Activated T-cell treated with anti-CD3 and anti-CD28 coated beads, Interleukin-2, amount 50 U/mL, for 48 hours (primary cell): ENCODE measurements at places on chromosomes 11 and 22.

DNA sequence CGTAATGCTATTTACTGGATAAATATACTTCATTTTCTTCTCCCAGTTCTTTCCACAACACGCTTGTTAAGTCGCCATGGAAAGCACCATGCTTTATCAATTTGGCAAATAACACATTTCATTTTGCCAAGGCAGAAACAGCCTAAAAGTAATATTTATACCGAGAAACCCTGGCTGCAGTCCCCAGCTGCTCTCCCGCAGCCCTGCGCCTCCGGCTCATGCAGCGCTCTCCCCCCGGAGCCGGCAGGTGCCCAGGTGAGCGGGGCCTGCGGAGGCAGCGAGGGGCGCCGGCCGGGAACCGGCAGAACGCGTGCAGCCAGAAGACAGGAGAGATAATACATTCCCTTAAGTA lies 681 bp upstream of the ARHGEF12 start:
- no peak for DNase-seq

- DNase-seq, result no peak
Observed at GRCh38 chr22:49548356-49549202, 279.1 kb downstream of the BRD1 start.

- no peak for DNase-seq
Observed at GRCh38 chr11:75678620-75679259, 9.9 kb upstream of the MAP6 start.

DNA sequence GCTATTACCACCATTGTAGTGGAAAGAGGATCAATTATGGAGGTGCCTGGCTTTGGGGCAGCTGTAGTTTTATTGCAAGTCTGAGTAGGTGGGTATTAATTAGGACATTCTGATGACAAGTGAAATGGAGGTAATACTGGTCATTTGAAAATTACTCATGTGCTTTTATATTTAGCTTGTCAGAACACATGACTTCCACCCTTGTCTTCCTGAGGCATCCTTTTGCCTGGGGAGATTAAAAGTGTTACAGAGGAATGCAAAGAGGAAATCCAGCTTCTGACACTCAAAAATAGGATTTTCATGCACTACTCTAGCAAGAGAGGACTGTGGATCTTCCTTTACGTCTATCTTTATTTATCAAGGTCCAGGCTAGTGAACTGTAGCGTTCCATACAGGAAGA lies 44.7 kb upstream of the CAPRIN1 start:
- no peak for DNase-seq

DNA sequence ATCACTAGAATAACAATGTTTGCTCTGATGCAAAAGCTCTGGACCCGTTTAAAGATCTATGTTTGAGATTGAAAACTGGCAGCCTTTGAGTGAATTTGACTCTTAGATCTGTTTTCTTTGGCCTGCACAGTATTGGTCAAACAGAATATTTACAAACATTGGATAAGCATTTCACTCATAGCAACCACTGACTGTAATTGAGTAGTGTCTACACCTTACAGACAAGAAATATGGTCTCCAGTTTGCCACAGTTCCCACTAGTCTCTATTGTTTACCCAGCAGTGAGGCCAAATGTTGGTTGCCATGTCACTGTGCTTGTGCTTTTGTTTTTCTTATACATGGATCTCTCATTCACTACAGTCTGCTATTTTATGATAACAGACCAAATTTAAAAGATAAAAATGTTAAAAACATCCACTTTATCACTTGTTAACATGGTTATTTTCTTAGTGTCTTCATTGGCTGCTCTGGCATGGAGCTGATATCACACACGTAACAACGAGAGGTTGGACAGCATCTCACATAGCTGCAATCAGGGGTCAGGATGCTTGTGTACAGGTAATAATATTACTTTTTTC lies 12.2 kb downstream of the ANKRD42 start:
- no peak for DNase-seq

DNA sequence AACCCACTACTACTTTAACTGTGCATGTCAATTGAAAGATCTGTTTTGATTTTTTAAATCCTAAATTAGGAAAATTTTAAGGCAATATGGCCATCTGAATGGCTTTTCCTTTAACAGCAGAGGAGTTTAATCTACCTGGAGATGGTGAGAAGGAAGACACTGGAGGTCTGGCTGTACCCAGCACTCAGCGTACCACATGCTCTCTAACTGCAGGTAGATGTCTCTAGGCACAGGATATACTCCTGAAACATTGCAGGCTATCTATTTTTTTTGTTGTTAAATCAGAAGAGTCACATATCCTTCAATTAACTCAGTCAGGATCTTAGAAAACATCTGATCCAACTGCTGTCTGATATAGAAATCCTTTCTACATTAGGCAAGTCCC lies 17.3 kb upstream of the CASTOR1 start:
- no peak for DNase-seq

- DNase-seq, result no peak
Observed at GRCh38 chr11:3796346-3796745, 1.0 kb downstream of the NUP98 start.

GRCh38 chr11:16338393-16338792 lies 18.0 kb downstream of the SOX6 start:
- no peak for DNase-seq

DNA sequence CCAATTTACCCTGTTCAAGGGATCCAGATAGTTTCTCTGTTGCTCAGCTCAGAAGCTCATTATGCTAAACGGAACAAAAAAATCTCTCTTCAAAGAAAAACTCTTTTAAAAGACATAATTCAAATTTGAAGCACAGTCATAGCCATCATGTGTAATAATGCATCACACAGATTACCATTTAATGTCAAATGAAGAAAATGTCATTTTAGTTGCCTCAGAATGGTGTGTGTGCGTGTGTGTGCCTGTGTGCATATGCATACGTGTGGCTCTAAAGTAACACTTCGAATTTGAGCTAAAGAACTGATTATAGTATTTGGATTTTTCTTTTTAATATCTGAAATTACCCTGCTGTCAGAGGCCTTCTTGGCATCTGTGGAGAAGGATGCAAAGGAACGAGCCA lies 9.9 kb downstream of the TTC12 start:
- DNase-seq, result no peak

DNA sequence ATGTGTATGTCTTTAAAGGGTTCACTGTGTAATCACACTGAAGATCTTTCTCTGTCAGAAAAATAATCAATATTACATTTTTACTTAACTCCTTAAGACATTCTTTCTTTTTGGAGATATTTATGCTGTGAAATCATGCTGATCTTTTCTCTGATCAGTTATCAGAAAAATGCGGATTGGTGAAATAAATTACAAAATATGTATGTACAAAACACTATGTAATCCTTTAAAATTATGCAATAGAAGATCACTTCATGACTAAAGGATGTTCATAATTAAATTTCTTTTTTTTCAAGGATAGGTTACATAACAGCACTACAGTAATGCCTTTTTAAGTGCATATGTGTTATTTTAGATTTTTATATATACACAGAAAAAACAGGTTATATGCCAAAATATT lies 24.7 kb downstream of the BTBD10 start:
- DNase-seq, result no peak

- DNase-seq, result no peak
Observed at GRCh38 chr11:2310073-2310785, 8.4 kb downstream of the TSPAN32 start.

DNA sequence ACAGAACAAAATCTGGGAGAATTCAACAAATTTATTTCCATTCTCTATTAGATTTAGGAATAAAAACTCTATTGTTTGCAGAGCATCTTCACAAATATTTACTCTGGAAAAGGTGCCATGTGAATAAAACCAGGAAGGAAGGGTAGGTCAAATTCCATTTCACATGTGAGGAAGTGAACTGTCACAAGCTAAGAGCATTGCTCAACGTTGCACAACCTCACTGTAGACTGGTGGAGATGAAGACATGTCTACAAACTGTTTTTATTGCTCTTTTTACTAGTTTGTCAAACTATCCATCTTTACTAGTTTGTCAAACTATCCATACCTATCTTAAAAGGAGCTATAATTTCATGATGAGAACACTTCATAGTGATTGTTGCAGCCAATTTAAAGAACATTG lies 236.4 kb downstream of the CNTN5 start:
- DNase-seq, result no peak

DNA sequence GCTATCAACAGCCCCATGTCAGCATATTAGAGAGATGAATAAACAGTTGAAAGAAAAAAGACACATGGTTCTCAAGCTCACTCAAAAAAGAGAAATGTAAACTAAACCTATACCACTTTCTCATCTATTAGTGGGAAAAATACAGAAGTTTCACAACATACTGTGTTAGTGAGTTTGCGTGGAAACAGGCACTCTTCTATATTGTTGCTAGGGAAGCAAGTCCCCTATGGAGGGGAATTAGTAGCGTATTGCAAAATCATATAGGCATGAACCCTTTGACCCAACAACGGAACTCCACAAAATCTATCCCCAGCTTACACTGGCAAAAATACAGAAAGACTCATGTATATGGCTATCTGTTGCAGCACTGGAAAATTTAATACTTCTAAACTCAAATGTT lies 14.2 kb upstream of the RFPL2 start:
- DNase-seq, result no peak

GRCh38 chr11:123211149-123211852 lies 16.3 kb upstream of the CLMP start:
- DNase-seq, result no peak

DNA sequence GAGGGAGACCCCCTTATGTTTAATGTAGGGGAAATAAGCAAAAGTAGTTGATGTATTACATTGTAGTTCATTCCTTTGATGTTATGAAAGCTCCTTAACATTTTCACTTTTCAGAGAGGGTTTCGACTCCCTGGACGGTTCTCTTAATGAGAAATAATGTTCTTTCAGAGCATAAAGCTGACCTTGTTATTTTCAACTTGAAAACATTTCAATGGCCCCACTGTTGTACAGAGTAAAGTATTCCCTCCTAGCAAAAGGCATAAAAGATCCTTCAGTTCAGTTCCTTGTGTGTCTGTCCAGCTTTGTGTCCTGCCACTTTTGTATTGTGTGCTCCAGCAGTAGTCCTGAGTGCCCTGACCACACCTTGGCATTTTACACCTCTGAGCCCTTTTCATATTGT lies 63.9 kb downstream of the UVRAG start:
- no peak for DNase-seq

DNA sequence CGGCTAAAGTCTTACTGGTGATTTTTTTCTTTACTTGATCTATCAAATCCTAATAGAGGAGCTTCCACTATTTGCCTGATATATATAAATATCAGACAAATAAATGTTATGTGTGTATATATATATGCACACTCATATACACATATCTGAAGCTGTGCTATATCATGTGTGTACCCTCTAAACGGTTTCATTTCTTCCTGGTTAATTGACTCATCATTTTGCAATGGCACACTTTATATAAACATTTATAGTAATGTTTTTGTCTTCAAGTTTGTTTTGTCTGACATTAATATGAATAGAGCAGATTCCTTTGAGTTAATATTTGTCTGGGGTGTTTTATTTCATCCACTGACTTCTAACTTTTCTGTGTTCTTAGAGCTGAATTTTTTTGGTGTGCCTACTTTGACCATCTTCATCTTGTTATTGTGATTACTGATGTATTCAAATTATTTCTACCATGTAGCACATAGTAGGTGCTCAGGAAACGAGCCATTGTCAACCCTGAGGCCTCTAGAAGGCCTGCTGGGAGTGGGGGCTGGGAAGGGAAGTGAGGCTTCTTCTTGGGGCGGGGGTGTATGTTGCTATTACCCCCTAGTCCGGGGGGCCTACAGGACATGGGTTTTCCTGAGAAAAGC lies 82.6 kb downstream of the LRRC32 start:
- DNase-seq, result no peak

DNA sequence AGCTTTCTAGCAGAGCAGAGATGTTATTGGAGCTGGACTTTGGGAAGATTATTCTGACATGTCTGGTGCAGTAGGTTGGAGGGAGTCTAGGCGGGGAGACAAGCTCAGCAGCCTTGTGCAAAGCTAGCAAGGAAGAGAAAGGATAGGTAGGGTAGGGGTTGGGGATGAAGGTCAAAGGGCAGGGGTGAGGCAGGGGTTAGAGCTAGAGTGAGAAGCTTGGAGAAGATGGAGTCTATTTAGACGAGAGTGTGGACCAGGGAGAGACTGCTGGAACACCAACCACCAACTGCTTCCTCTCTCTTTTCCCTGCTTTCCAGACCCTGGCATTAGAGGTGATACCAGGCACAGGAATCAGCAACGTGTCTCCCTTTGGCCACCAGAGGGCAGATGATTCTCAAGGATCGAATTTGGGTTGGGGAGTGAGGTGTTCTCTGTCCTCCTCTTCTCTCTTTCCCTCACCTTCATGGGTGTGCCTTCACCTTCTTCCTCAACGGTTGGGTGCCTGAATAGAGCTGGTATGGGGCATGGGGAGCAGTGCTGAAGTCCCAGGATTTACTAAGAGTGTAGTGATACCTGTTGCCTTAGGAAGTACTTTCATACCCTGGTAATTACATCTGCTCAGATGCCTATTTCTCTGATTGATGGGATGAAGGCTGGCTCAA lies 1.8 kb upstream of the MARK2 start:
- DNase-seq, result peak; percentile 81

GRCh38 chr11:122843281-122844141 lies 5.2 kb downstream of the CRTAM start:
- DNase-seq, result peak; percentile 61

GRCh38 chr11:26109658-26110368 lies 222.1 kb upstream of the ANO3 start:
- no peak for DNase-seq

GRCh38 chr11:121153472-121153871 lies 52.4 kb downstream of the TECTA start:
- DNase-seq, result no peak

DNA sequence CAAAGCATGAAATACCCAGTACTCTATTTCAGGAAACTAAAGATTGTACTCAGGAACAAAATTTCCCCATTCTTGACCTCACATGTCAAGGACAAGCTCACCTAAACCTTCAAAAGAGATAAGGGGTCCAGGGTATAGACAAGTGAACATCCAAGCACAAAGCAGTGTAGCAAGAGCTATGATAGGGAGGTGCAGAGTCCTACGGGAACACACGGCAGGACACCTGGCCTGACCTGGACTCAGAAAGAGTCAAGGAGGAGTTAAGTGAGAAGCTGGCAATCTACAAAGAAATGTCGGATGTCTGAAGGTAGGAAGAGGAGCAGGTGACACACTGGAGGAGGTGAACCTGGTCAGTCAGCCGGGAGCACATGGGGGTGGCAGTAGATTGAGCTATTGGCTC lies 67.1 kb upstream of the LDLRAD3 start:
- no peak for DNase-seq

GRCh38 chr22:32632512-32633315 lies 158.1 kb downstream of the FBXO7 start:
- DNase-seq, result no peak

DNA sequence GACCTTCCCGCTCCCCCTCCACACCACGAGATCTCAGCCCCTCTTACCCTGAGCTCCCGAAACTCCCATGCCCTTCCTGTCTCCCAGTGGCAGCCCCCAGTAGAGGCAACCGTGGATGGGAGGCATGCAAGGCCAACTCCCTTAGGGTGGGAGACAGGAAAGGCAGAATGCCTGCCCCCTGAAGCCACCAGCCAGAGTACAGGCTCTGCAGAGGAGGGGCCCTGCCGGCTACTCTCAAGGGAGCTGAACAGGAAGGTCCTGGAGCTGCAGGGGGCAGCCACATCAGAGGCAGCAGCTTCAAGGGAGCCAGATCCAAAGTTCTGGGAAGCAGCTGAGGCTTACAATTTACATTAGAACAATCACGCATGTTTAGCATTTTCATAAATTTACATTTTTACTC lies 38.3 kb downstream of the PDE2A start:
- no peak for DNase-seq

- no peak for DNase-seq
Observed at GRCh38 chr22:33842006-33842354, 78.3 kb downstream of the LARGE1 start.

GRCh38 chr11:72013765-72014711 lies 15.3 kb downstream of the IL18BP start:
- no peak for DNase-seq

GRCh38 chr11:33040033-33040861 lies 875 bp downstream of the TCP11L1 start:
- DNase-seq, result peak; percentile 63
